GM12891 (cell line): ENCODE measurements at places on chromosomes 11 and 22.
A peak's percentile ranks its signal among the peaks of the same experiment; 100 is the strongest.

GRCh38 chr11:69918938-69919650 is 99.9 kb upstream of the FGF3 start:
- DNase-seq = peak; percentile 89

- DNase-seq = no peak
Observed at GRCh38 chr11:92500453-92500852, 275.8 kb downstream of the FAT3 start.

GRCh38 chr11:67113231-67113721 is 5.8 kb upstream of the KDM2A start:
- DNase-seq = peak; percentile 53

- no peak for DNase-seq
Observed at GRCh38 chr11:2557381-2557780, 112.6 kb downstream of the KCNQ1 start.

GRCh38 chr11:71391352-71391751 is 56.8 kb downstream of the DHCR7 start:
- no peak for DNase-seq

DNA sequence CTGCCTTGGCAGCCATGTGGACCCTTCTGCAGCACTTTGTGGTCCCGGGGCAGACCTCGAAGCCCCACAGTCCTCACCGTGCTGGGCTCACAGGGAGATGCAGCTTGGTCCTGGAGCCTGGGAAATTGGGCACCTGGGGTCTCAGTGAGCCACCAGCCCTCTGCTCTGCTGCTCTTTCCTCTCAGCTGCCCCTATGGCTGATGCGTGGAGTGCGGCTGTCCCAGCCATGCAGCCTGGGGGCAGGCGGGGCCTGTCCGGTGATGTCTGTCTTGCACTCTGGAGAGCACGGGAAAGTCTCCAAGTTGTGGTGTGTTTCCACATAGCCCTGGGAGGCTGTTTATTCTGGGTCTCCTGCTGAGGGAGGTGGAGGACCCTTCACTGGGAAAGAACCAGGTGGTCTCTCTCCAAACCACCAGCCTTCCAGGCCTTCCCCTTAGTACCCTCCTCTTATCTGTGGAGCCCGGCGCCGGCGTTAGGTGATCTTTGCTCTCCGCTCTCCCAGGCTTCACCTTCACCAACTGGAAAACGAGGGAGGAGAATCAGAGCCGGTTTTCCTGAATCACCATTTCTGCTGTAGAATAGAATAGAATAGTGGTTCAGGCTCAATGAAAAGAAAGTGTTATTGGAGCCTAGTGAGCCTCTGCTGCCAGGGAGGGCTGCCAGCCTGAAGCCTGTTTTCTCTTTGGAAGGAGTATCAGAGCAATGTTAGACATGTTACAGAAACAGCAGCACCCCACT is 41.2 kb upstream of the GRAMD4 start:
- DNase-seq = no peak

GRCh38 chr11:8723711-8724110 is 41.1 kb downstream of the RPL27A start:
- no peak for DNase-seq

DNA sequence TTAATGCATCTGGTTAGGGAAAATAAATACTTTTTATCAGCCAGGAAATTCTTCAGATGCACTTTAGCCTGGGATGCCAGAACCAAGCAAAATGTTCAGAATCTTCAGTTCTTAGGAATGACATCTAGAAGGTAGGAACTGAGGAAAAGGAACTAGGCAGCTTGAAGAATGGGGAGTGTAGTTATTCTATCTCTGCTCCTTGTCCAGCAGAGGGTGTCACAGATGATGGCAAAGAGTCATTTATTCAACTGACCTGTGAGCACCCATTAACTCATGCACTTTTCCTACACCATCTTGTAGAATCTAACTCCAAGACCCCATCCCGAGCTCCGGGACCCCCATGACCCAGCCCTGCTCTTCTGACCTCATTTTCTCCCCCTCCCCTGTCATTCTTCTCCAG is 122.1 kb upstream of the ISX start:
- DNase-seq = no peak

DNA sequence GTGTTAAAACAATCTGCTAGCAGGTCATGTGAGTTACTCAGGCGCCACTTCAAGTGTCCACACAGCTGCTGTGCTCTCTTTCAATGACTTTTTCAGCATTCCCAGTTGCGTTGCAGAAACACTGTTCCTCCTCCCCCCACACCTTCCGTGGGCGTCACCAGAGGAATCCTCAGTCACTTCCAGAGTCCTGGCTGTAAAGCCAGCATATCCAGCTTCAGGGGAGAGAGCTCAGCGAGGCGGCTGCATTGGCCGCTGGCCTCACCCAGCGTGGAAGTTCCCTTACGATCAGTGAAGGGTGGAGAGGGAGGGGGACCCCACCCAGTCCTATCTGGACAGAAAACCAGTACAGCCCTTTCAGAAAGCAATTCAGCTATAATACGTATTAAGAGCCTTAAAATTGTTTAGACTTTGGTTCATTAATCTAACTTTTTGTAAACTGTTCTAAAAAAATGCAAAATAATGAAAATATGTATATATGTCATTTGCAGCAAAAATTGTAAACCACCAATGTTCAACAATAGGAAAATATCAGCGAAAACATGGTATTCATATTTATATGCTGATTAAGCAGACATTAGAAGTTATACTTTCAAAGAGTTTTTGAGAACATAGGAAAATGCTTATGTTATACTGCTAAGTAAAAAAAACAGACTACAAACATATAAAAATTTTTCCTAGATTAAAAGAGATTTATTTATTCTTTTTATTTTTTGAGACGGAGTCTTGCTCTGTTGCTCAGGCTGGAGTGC is 2.8 kb upstream of the ANO9 start:
- DNase-seq = no peak

DNA sequence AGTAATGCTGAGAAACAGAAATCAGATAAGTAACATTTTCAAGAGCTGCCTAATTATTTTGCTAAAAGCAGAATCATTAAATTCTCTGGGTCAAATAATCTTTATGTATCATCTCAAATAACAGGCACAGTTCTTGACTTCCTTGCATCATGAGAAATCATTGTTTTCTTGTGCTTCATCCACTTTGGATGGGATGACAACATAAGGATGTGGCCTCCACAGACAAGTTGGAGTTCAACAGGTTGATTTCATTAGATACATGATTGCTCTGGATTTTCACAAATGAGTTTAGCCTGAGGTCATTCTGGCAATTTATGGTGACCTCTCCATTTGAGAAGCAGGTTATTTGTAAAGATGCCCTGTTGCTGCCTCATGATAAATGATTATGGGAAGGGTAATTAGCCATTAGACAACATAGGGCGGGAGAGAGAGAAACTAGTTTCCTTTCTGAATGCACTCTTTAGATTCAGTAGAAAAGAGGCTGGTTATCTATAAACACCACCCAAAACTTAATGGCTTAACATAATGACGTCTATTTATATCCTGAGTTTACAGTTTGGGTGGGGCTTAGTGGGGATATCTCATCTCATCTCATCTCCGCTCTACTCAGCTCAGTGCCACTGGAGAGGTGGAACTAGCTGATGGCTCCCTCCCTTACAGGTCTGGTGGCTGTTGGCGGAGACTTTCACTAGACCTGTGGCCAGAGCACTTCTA is 35.0 kb upstream of the ADORA2A start:
- no peak for DNase-seq

- DNase-seq = no peak
Observed at GRCh38 chr11:110318638-110319404, 22.4 kb upstream of the RDX start.

- DNase-seq = no peak
Observed at GRCh38 chr11:1072116-1072820, 2.4 kb upstream of the MUC2 start.

- no peak for DNase-seq
Observed at GRCh38 chr22:31628969-31629708, 32.9 kb downstream of the PISD start.

DNA sequence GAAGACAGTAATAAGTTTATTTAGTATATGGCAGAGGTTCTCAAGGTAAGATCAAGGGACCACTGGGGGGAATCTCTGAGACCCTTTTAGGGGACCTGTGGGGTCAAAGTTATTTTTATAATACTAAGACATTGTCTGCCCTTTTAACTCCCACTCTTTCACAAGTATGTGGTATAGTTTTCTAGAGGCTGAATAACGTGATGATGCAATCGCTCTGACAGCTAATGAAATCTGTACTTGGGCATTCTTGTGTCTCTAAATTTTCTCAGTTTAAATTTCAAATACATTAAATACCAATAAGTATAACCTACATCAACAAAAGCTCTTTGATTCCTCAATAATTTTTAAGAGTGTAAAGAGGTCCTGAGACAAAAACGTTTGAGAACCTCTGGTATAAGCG is 147.9 kb downstream of the ATG16L2 start:
- no peak for DNase-seq
